ENCODE measurements at places on chromosomes 3 and 15.

GRCh38 chr3:170331143-170331542, 26.4 kb upstream of the SKIL start:
- DNase-seq = no peak

DNA sequence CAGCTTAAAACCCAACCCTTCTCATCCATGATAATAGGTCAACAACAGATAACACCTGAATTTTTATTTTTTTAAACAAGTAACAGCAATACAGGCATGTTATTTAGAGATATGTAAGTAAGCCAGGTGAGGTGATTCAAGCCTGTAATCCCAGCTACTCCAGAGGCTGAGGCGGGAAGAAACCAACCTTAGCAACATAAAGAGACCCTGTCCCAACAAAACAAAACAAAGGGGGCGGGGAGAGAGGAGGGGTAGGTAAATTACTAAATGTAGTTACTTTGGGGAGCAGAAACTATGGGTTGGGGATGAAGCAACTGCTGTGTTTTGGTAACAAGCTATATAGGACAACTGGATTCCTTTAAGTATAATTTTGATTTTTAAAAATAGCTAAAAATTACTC, 47.0 kb downstream of the GNB4 start:
- no peak for DNase-seq

DNA sequence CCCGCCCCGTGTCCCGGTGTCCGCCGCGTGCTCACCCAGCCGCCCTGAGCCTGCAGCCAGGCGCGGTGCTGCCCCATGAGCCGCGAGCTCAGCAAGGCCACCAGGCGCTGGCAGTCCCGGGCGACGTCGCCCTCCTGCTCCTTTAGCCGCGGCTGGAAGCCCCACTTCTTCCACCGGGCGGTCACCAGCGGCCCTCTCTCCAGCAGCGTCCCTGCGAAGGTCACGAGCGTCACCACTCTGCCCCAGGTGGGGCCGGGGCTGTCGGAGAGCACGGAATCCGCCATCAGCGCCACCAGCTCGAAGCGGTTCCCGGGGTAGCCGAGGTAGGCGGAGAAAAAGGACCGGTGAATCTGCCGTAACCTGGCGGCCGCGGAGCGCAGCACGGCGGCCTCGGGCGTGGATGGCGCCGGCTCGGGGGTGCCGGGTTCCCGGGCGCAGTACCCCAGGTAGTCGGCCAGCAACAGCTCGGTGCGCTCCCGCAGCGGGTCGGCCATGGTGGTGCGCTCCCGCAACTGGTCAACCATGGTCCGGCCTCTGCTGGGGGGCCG, 298 bp downstream of the BCL2L10 start:
- DNase-seq = no peak

DNA sequence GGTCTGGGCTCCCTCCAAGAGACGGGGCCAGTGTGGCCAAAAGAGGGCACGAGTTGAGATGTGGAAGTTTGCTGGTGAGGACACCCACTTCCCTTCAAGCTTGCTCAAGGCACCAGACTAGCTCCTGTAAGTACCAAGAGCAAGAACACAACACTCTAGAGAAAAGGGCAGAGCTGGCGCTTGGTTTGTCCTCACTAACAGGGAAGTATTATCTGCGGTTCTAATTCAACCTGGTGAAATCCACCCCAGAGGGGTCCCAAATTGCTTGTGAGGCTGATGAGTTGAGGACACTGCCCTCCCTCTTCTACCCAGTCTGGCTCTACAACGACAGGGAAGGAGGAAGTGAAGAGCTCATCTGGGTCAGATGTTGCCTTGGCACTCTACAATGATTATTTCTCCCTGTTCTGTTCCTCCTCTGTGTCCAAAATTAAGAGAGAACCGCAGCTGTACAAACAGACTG, 16.9 kb upstream of the FSIP1 start:
- DNase-seq = no peak

DNA sequence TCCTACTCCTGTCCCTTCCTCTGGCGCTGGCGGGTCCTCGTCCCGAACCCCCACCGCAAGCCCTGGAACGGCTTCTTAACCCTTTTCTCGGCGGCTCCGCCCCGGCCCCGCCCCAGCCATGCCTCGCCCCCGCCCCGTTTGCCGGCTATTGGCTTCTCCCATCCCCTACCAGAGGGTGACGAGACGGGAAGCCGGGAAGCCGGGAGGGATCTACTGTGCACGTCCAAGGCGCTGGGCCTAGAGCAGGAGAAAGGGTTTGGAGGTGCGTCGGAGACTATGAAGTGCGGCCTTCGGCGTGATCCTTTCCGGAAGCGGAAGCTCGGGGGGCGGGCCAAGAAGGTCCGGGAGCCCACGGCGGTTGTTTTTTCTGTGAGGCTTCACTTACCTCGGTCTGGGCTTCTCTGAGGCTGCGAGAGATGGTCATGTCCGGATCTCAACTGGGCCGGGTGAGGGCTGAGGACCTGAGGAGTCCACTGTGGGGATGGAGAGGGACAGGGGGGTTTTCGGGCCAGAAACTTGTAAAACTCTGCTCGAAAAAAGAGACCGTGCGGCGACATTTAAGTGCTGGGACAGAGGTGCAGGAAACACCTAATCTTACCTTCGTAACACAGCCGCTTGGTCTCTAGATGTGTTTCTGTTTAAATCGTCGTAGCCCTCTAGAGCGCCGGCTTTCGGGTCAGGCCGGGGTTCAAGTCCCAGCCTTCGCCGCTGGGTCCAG, 21.4 kb downstream of the ROPN1B start:
- DNase-seq = peak; percentile 26

GRCh38 chr15:73021139-73021621, 31.1 kb upstream of the NEO1 start:
- no peak for DNase-seq

GRCh38 chr15:47756872-47757271, 39.6 kb downstream of the SEMA6D start:
- no peak for DNase-seq

DNA sequence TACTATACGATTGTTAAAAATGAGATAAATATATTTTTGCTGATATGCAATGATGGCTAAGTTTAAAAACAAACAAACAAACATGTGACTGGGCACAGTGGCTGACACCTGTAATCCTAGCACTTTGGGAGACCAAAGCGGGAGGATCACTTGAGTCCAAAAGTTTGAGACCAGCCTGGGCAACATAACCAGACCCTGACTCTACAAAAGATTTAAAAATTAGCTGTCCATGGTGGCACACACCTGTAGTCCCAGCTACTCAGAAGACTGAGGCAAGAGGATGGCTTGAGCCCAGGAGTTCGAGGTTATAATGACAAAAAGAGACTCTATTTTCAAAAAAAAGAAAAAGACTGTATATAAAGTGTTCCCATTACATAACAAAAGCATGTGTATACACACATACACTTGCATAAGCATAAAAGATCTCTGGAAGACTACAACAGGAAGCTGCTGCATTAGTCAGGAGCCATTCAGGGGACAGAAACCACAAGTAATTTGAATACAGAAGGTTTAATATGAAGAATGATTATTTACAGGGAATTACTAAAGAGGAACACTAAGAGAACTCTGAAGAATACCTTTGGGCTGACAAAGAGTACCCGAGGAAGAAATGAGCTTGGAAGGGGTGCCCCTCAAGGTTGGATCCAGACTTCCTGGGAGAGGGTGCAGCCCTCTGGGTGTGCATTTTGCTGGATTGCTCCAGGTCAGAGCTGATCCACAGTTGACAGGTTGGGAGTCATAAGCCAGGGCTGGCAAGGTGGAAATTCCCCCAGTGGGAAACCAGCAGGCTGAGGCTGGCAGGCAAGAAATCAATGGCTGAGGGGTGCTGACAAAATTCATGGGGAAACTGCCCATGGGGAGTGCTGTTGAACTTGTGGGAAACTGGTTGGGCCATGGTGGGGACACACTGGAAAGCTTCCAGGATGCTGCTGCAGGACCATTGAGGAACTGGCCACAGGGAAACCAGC, 9.3 kb upstream of the TM4SF18 start:
- peak; percentile 23 for DNase-seq

DNA sequence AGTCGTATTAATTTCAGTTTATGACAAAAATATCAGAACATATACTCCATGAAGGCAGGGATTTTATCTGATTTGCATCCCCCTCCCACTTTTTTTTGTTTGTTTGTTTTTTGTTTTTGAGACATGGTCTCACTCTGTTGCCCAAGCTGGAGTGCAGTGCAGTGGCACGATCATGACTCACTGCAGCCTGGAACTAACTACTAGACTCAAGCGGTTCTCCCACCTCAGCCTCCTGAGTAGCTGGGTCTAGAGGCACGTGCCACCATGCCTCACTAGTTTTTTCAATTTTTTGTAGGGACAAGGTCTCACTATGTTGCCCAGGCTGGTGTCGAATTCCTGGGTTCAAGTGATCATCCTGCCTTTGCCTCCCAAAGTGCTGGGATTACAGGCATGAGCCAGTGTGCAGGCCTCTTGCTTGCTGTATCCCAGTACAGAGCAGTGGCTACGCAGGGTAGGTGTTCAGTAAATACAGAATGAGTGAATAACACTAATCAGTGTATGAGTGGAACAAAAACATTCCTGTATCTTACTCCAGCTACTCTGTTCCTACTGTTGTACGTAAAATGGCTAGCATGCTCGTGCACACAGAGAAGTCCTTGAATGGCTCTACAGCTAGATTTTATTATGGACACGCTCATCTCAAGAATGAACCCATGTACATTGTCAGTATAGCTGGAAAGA, 272.4 kb downstream of the FOXP1 start:
- DNase-seq = no peak

- no peak for DNase-seq
Observed at GRCh38 chr3:55252921-55253320, 234.2 kb downstream of the WNT5A start.

- DNase-seq = peak; percentile 76
Observed at GRCh38 chr3:138861798-138862197, 27.1 kb upstream of the PIK3CB start.

DNA sequence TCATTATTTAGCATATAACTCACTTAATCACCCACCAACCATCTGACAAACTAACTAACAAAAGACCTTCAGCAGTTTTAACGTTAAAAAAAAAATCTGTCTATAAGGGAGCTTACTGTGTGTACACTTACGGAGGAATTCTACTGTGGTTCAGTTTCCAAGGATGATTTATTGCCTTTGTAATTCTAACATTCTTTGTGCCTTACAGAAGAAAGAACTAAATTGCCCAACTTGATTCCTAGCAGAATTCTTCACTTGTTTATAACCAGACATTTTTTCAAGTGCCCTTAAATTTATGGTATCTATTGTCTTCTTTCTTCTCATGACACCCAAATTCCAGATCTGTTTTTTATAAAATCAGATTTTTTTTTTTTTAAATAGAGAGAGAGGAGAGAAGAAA, 119.7 kb upstream of the IGSF10 start:
- peak; percentile 7 for DNase-seq

GRCh38 chr3:56616478-56617006, 59.6 kb downstream of the CCDC66 start:
- no peak for DNase-seq

- DNase-seq = peak; percentile 49
Observed at GRCh38 chr3:111582120-111582474, 13.0 kb downstream of the ZBED2 start.
